ENCODE measurements at places on chromosomes 16 and 17. TPM values are rescaled to one million over a fixed set of nuclear protein-coding genes. Genes with fewer than 3 reads are reported as not detected.
A peak's percentile ranks its signal among the peaks of the same experiment; 100 is the strongest.

DNA sequence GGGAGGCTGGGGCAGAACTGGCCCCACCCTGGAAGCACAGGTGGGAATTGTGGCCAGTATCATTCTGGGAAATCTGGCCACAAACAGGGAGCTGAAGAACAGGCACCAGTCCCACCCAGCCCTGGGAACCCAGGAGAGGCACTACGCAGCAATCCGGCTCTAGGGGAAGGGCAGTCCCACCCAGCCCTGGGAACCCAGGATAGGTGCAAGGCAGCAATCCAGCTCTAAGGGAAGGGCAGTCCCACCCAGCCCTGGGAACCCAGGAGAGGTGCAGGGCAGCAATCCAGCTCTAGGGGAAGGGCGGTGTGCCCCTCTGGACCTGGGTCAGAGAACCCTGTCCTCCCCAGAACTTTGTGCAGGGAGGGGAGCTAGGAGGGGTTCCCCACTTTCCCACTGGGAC is 7.1 kb downstream of the DRC3 start:
- no peaks in the 10 kb centered on the region for H3K27me3 ChIP-seq
- H3K4me3 ChIP-seq = no peak overlapping the region
- H3K36me3 ChIP-seq = no peaks in the 10 kb centered on the region
- no peak for DNase-seq

GRCh38 chr17:38498353-38498752 is 70.1 kb downstream of the ARHGAP23 start:
- H3K4me1 ChIP-seq = no peaks in the 10 kb centered on the region
- no peak overlapping the region for H3K4me3 ChIP-seq
- no peaks in the 10 kb centered on the region for H3K36me3 ChIP-seq
- DNase-seq = no peak
- H3K27me3 ChIP-seq = no peaks in the 10 kb centered on the region
- H3K27ac ChIP-seq = no peak overlapping the region

DNA sequence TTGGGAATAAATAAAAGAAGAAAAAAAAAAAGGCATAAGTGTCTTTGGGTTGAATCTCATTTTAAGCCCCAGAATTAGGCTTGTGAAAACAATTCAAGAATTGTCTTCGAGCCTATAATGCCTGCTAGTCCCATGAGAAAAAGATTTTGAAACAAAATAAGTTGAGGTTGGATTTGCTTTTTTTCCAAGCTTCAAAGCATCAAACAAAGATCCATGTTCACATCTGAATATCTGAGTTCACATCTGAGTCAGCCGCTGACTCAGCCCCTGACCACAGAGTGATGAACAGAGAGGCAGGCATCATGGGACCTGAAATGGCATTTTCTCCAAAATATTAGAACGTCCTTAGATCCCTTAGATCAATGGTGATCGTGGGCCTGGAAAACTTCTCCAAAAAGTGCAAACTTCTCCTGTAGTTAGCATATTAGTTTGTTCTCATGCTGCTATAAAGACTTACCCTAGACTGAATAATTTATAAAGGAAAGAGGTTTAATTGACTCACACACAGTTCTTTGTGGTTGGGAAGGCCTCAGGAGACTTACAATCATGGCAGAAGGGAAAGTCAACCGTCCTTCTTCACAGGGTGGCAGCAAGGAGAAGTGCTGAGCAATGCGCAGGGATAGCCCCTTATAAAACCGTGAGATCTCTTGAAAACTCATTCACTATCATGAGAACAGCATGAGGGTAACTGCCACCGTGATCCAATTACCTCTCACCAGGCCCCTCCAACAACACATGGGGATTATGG is 294.6 kb upstream of the HSBP1 start:
- H3K36me3 ChIP-seq = no peaks in the 10 kb centered on the region
- H3K27me3 ChIP-seq = no peaks in the 10 kb centered on the region
- H3K4me3 ChIP-seq = no peak overlapping the region
- H3K4me1 ChIP-seq = no peaks in the 10 kb centered on the region
- no peak for DNase-seq

DNA sequence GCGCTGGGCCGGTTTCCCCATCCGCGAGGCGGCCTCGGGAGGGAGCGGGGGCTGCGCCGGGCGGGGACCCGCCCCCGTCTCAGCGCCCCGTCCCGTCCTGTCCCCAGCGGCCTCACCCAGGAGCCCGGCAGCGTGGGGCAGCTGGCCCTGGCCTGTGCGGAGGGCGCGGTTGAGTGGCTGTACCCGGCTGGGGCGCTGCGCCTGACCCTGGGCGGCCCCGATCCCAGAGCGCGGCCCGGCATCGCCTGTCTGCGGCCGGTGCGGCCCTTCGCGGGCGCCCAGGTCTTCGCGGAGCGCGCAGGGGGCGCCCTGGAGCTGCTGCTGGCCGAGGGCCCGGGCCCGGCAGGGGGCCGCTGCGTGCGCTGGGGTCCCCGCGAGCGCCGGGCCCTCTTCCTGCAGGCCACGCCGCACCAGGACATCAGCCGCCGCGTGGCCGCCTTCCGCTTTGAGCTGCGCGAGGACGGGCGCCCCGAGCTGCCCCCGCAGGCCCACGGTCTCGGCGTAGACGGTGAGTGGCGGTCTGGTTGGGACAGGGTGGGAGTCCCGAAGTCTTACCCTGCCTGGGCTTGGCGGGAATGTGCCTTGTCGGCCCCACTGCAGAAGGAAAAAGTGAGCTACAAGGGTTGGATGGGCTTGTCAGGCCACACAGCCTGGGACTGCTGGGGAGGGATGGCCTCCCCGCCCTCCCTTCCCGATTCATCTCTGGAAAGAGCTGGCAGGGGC is 720 bp downstream of the METRN start:
- peaks cover 24% of the 10 kb centered on the region for H3K4me1 ChIP-seq
- no peak overlapping the region for H3K27ac ChIP-seq
- no peaks in the 10 kb centered on the region for H3K36me3 ChIP-seq
- DNase-seq = no peak
- H3K4me3 ChIP-seq = peak overlapping the region; percentile 46

- no peaks in the 10 kb centered on the region for H3K36me3 ChIP-seq
- H3K27ac ChIP-seq = no peak overlapping the region
- no peaks in the 10 kb centered on the region for H3K4me1 ChIP-seq
- H3K27me3 ChIP-seq = no peaks in the 10 kb centered on the region
Observed at GRCh38 chr16:20826039-20826566, 19.8 kb downstream of the REXO5 start.

GRCh38 chr17:82372249-82373071 is 895 bp downstream of the UTS2R start:
- H3K4me1 ChIP-seq = peaks cover 7% of the 10 kb centered on the region
- H3K27ac ChIP-seq = no peak overlapping the region
- no peak for DNase-seq
- H3K36me3 ChIP-seq = no peaks in the 10 kb centered on the region
- H3K4me3 ChIP-seq = no peak overlapping the region
- H3K27me3 ChIP-seq = peaks cover 6% of the 10 kb centered on the region

DNA sequence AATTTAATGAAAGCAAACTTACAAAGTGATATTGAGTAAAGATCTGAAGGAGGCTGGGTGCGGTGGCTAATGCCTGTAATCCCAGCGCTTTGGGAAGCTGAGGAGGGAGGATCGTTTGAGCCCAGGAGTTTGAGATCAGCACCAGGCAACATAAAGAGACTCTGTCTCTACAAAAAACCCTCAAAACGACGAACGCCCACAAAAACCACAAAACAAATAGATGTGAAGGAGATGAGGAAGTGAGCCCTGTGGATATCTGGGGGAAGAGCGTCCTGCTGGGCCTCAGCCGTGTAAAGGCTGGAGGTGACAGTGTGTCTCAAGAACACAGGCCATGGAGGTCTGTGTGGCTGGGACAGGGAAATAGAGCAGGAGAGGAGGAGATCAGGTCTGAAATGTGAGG is 68.8 kb downstream of the ITFG1 start:
- no peak for DNase-seq
- H3K4me1 ChIP-seq = peaks cover 2% of the 10 kb centered on the region
- H3K4me3 ChIP-seq = no peak overlapping the region

GRCh38 chr16:10206215-10206614 is 24.0 kb upstream of the GRIN2A start:
- no peak for DNase-seq
- H3K27me3 ChIP-seq = no peaks in the 10 kb centered on the region
- H3K27ac ChIP-seq = no peak overlapping the region
- H3K4me1 ChIP-seq = no peaks in the 10 kb centered on the region

DNA sequence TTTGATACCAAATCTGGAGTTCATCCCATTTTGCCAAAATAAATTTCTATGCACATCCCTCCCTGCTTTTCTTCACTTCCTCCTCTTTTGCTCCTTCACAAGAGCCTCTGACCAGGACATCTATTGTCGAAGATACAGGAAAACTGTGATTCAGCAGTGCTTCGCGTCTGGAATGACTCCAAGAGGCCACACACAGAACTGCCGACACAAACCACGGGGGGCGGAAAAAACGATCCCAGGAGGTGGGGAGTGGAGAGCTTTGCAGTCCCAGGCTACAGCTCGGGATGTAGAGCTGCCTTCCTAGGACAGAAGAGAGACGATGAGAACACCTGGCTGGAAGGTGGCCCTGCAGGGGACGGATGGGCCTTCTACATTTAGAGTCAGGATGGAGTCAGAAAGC is 102.8 kb downstream of the XYLT1 start:
- DNase-seq = no peak
- H3K4me3 ChIP-seq = no peak overlapping the region
- H3K27ac ChIP-seq = no peak overlapping the region

DNA sequence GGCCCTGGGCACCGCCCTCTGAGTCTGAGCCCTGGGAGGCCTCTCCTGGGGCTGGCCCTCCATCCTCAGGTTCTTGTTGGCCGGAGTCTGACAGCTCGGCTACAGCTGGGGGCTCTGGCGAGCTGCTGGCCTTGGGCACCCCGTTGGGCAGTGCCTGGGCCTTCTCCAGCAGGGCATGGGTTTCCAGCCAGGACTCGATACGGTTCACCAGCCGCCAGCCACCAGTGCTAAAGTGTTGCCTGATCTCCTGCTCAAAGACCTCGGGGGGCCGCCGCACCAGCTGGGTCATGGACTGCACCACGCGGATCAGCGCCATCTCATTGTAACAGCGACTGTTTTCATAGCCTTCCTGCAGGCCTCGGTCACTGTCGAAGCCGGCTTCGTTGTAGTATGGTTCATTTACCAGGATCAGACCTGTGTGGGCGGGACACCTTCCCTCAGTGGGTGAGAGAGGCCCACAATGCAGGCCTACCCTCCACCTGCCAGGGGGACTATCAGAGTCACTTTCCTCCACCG is 6.8 kb downstream of the SPHK1 start:
- no peaks in the 10 kb centered on the region for H3K27me3 ChIP-seq
- H3K36me3 ChIP-seq = no peaks in the 10 kb centered on the region
- no peak overlapping the region for H3K27ac ChIP-seq

GRCh38 chr17:10035885-10036284 is 130.8 kb upstream of the RCVRN start:
- no peaks in the 10 kb centered on the region for H3K27me3 ChIP-seq
- H3K27ac ChIP-seq = no peak overlapping the region

GRCh38 chr17:6818938-6819337 is 12.6 kb downstream of the TEKT1 start:
- no peak for DNase-seq
- no peaks in the 10 kb centered on the region for H3K36me3 ChIP-seq
- no peaks in the 10 kb centered on the region for H3K27me3 ChIP-seq
- no peak overlapping the region for H3K4me3 ChIP-seq
- no peak overlapping the region for H3K27ac ChIP-seq

DNA sequence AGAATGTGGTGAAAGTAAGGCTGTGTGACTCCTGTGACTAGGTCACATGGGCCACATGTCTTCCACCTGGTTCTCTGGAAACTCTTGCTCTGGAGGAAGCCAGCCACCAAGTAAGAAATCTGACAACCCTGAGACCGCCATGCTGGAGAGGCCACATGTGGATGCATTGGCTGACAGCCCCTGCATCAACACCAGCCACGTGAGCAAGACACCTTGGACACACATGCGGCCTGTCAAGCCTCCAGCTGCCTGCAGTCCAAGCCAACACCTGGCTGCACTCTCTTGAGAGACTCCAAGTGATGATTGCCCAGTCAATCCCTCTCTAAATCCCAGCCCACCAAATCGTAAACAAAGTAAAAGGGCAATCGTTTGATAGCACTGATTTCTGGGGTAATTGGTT is 112.6 kb downstream of the FOXL1 start:
- no peaks in the 10 kb centered on the region for H3K27me3 ChIP-seq
- no peak for DNase-seq
- H3K27ac ChIP-seq = no peak overlapping the region
- no peaks in the 10 kb centered on the region for H3K36me3 ChIP-seq

DNA sequence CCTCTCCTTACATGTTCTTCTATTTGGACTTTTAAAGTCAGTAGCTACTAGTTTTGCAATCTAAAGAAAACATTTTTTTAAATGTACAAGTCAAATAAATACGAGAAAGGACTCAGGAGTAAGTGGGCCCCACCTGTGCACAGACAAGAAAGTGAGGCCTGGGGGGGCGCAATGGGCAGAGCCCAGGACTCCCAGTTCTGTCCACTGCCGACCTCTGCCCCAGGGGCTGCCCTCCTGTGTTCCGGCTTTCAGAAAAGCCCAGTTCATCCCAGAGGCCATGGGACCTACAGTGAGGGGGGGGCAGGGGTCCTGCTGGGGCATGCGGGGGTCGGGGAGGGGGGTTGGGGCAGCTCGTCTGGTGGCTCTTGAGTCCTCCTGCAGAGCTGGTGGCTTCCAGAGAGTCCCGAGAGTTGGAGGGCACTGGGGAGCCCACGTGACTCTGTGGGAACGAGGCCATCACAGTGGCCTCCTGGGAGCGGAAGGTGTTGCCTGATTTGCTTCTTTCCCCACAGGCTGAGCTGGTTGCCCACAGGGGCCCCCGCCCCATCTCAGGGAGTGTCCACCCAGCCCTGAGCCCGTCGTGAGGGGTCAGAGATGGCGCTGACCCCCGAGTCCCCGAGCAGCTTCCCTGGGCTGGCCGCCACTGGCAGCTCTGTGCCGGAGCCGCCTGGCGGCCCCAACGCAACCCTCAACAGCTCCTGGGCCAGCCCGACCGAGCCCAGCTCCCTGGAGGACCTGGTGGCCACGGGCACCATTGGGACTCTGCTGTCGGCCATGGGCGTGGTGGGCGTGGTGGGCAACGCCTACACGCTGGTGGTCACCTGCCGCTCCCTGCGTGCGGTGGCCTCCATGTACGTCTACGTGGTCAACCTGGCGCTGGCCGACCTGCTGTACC is 2.4 kb downstream of the UTS2R start:
- DNase-seq = no peak
- H3K4me3 ChIP-seq = no peak overlapping the region
- no peaks in the 10 kb centered on the region for H3K36me3 ChIP-seq
- H3K27me3 ChIP-seq = peaks cover 6% of the 10 kb centered on the region

GRCh38 chr17:42236760-42237159 is 39.4 kb downstream of the STAT5B start:
- H3K4me3 ChIP-seq = no peak overlapping the region
- peaks cover 12% of the 10 kb centered on the region for H3K4me1 ChIP-seq
- no peaks in the 10 kb centered on the region for H3K36me3 ChIP-seq
- no peaks in the 10 kb centered on the region for H3K27me3 ChIP-seq
- no peak for DNase-seq

The LGALS9B gene
- polyA plus RNA-seq = not detected

The ACSM5 gene
- 1.8 TPM for polyA plus RNA-seq

The FOXF1 gene
- 0.23 TPM for polyA plus RNA-seq

The CCDC92B gene
- polyA plus RNA-seq = 0.07 TPM

All from ovary (tissue), 10 donors.